ENCODE measurements at places on chromosomes 1 and 21.

DNA sequence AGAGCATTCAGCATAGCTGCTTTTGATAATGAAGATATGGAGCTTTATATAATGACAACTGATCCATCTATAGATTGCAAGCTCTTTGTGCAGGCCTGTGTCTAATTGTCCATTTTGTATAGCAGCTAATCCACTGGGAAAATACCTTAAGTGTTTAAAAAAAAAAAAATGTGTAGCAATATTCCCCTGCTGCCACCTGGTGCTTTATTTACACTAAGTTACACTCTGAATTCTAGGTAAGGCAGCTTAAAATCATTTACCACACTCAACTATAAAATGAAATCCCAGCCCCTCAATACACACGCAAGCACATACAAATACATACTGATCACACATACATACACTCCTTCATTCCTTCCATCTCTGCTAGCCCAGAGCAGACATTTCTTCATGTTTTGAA, 49.1 kb upstream of the BCL9 start:
- no peak for DNase-seq

- DNase-seq, result no peak
These were observed 126.1 kb upstream of the CACHD1 start for GRCh38 chr1:64343823-64344190.

GRCh38 chr1:43271186-43272118, 1.7 kb downstream of the TMEM125 start:
- no peak for DNase-seq

GRCh38 chr1:206798384-206798996, 26.2 kb upstream of the IL10 start:
- no peak for DNase-seq

- no peak for DNase-seq
These were observed 552.4 kb upstream of the DAB1 start for GRCh38 chr1:57976216-57976615.

- DNase-seq, result no peak
These were observed 65.6 kb downstream of the NTPCR start for GRCh38 chr1:233015965-233016364.

- DNase-seq, result no peak
These were observed 133.7 kb upstream of the KCNK1 start for GRCh38 chr1:233480198-233480597.

- DNase-seq, result no peak
These were observed at the start of gene CHD5 for GRCh38 chr1:6180268-6180706. TSS of gene CHD5 (minus strand) at chr1:6180321. CDS start at chr1:6180023, 298 bp downstream.

DNA sequence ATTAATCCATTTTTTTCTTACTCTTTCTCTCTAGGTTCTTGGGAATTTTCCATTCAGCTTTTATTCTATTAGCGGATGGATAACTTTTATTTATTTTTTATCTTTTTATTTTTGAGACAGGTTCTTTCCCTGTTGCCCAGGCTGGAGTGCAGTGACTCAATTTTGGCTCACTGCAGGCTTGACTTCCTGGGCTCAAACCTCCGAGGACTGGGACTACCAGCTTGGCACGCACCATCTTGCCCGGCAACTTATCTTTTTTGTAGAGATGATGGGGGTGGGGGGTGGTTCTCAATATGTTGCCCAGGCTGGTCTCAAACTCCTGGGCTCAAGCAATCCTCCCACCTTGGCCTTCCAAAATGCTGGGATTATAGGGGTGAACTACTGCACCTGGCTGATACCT, 36.1 kb upstream of the CHIT1 start:
- DNase-seq, result no peak

DNA sequence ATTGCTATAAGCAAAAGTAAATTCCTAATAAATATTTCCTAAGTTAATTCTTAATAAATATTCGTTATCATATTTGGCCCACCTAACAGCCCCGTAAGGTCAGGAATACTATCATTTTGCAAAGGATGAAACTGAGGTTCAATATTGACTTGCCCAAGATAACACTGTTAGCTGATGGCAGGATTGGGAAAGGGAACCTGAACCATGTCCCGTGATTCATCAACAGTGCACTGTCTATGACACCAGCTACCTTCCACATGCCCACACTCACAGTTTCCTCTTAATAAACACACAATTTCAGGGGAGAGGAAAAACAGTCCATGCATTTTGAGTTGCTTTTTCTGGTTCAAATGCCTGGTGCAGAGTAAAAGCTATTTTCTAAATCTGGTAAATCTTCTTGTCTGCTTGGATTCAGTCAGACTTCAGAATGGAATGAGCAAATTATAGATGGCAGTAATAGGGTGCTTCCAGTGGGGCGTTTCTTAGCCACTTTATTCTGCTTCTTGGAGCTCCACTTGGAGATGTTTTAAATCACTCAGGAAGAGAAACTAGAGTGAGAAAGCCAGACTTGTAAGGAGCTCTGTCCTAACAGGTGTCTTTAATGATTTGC, 354.6 kb downstream of the PDE4B start:
- DNase-seq, result no peak

- DNase-seq, result no peak
These were observed 9.8 kb downstream of the KCNN3 start for GRCh38 chr1:154860156-154860870.

GRCh38 chr21:26148840-26149354, 21.7 kb downstream of the APP start:
- peak; percentile 44 for DNase-seq

DNA sequence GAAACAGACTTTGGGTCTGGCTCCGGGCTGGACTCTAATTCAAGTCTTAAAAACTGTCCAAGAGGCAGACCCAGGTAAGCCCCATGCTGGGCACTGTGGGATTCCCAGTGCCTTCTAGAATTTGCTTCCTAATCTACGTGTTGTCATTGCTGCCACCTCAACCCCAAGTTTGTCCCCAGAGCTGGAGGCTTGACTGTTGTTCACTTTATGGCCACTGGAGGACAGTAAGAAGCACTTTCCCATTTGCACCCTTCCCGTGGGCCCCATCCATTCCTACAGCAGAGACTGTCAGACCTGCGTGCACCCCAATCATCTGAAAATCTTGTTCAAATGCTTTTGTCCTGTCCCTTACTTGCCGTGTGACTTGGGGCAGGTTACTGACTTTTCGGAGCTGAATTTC, 29.4 kb upstream of the VASH2 start:
- DNase-seq, result no peak

- no peak for DNase-seq
These were observed 4.8 kb upstream of the HRNR start for GRCh38 chr1:152228831-152229230.

DNA sequence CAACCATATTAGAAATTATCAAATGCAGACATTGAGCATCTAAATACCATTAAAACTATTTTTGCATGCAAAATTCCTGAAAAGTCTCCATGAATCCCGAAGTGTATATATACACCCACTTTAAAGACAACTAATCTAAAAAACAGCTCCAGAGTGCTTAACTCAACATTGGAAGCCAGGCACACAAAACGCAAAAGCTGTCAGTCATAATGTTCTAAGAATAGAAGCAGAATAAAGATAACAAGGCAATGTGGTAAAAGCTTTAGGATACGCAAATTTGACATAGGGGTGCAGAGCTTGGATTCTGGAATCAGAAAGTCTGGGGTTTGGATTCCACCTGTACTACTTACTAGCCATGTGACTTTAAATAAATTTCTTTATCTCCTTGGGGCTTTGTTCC, 62.5 kb downstream of the SMYD3 start:
- no peak for DNase-seq

DNA sequence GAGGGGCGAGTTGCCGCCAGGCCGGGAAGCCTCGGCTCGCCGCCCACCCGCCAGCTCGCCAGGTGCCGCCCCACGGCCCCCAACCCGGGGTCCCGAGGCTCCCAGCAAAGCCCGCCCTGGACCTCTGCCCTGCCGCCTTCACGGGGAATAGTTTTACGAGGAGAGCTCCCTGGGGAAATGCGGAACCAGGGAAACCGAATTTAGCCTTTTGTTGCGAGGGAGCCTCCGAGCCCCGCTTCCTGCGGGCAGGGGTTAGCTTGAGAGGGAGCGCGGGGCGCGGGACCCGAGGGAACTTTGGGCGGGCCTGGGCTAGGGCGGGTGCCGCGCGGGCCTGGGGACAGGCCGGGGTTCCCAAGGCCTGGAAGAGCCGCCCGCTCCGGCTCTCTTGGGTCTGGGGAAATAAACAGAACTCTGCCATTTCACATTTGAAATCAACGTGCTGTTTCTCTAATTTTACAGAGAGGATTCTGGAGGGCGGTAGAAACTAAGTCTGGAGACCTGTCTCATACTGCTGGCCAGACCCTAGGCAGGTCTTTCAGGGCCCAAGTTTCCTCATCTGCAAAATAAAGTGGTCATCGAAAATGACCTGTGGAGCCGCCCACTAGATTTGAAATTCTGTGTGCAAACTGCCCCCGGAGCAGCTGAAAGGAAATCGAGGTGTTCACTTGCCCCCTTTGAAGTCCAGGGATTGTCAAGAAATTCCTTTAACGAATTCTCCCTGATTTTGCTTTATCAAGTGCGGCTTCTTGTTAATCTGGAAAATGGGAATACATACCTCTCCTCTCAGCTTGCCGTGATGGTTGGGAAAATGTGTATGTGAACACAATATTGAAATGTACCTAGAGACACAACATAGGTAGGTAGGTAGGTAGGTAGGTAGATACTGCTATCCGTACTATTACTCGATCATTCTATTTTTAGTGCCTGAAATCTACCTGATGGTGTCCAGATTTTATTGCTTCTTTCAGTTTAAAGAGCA, 749 bp upstream of the GLUL start:
- no peak for DNase-seq

DNA sequence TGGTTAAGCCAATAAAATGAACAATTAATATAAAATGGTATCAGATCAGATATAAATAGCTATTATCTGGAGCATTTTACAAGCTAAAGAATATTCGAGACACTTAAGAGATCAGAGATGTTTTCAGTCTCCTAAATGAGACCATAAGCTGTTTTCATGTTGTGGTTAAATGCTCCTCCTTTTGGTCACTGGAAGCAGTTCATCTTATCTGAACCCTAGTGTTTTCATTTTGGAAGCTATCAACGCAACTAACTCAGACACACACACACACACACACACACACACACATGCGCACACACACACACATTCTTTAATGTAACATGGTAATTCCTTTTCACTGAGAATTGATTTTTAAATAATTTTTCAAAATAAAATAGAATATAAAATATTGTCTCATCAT, 10.0 kb upstream of the LRRC8C start:
- DNase-seq, result no peak

DNA sequence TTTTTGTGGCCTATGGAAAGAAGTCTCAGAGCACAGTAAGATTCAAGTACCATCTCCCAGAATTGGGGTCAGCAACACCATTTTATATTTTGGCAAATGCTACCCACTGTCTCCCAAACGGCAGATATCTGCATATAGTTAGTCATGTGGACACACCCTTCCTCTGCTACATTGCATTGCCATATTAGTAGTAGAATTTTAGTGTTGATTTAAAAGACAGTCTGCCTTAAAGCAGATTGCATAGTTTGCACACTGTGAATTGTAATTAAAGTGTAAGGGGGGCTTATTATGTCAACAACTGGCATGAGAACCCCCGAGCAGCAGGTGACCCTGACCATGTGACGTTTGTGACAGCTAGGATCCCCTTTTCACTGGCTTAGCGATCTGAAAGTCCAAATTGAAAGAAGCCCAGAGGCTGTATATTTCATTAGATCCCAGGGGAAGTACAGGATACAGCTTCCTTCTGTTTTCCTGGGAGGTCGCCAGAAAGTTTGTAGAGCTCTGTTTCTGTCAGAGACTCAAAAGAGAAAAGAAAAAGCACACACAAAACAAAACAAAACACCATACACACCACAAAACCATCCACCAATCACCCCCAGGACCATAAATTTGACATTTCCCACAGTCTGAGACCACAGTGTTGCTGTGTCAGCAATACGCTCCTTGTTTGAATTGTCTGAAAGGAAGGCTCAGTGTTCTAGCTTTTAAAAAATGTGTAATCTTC, 172.4 kb downstream of the NFIA start:
- DNase-seq, result peak; percentile 27

DNA sequence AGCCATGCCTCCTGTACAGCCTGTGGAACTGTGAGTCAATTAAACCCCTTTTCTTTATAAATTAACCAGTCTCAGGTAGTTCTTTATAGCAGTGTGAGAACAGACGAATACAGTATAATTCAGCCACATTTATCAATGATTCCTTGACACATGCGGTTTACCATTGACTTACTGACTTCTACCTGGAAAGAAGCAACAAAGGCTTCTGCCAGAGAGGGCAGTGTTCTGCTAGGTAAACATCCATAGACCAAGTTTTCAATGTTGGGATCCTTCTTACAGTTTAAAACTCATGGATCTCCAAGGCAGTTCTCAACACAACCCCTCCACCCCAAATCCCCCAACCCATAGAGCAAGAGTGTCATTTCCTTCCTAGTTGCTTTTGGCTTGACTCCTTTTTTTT, 150.6 kb downstream of the ZNF648 start:
- no peak for DNase-seq

- no peak for DNase-seq
These were observed 52.4 kb downstream of the SLC45A1 start for GRCh38 chr1:8370046-8370881.

DNA sequence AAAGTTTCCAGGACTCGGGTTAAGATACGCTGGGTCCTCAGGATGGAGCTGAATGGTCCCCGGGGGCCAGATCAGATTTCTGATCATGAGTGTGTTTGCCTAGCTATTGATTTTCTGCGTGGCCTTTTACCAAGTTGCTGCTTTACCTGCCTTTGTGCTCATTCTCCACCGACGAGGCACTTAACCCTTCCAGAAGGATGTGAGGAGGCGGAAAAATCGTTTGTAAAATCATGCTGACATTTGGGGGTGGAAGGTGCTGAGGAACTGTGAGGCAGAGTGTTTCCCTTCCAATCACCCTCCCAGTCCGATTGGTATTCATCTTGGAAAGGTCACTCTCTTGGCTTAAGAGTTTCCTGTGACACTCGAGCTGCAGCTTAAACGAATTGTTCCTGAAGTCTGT, 337.1 kb upstream of the KAZN start:
- DNase-seq, result no peak

GRCh38 chr1:34075576-34075975, 89.5 kb downstream of the CSMD2 start:
- DNase-seq, result no peak

- DNase-seq, result no peak
These were observed 261.9 kb downstream of the HLX start for GRCh38 chr1:221141096-221141495.

DNA sequence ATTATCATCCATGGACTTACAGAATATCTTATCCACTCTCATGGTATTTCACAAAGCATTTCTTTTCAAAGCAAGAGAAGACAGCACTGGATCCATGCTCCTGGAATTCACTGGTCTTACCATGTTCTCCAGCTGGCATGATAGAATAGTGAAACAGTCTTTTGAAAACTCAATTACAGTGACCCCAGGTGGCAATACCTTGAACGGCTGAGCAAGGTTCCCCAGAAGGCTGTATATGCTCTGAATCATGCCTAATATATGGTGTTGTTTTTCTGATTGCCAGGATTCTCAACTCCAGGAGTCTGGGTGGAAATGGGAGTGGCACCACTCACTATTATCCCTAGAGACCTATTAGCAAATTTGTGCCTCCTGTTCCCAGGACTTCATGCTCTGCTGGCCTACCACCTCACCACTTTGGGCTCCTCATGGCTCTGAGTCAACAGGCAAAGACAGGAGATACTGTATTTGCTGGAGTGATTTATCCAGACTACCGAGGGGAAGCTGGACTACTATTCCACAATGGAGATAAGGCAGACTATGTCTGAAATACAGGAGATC, 87.6 kb downstream of the CATSPERE start:
- DNase-seq, result no peak

Measured in HFFc6 (cell line).